Nucleus accumbens (tissue), 56 donors: ENCODE measurements at places on chromosomes 3 and 15.
A peak's percentile ranks its signal among the peaks of the same experiment; 100 is the strongest.

- DNase-seq = no peak
Measured at GRCh38 chr15:35784745-35785144, 238.8 kb upstream of the DPH6 start.

- no peak for DNase-seq
Measured at GRCh38 chr3:141707741-141708203, 30.3 kb upstream of the RNF7 start.

- peak; percentile 28 for DNase-seq
Measured at GRCh38 chr15:48896869-48897814, 19.2 kb downstream of the EID1 start.

DNA sequence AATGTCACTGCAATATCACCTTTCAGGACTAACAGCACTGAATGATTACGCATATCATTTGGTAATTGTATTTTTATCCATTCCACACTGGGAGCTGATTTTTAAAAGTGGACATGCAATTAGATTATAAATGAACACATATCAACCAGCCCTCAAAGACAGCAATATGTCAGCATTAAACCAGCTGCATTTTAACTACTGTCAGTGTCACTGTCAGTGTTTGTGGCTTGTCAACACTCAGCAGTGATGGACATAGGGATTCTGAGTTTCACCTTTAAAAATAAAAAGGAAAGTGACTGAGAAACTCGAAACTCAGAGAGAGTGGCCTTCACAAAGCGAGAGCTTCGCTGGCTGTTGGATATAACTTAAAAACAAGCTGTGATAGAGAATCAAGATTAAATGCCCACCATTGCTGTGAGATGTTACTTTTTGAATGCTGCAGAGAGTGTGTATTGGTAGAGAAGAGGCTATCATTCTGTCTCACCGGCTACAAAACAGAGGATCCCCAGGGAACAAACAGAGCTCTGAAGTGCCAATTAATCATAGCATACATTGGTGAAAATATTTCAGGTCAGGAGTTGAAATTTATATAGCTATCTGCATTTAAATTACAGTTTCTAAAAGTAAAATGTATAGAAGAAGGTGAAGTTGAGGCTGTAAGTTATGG, 635.8 kb downstream of the SQOR start:
- no peak for DNase-seq

DNA sequence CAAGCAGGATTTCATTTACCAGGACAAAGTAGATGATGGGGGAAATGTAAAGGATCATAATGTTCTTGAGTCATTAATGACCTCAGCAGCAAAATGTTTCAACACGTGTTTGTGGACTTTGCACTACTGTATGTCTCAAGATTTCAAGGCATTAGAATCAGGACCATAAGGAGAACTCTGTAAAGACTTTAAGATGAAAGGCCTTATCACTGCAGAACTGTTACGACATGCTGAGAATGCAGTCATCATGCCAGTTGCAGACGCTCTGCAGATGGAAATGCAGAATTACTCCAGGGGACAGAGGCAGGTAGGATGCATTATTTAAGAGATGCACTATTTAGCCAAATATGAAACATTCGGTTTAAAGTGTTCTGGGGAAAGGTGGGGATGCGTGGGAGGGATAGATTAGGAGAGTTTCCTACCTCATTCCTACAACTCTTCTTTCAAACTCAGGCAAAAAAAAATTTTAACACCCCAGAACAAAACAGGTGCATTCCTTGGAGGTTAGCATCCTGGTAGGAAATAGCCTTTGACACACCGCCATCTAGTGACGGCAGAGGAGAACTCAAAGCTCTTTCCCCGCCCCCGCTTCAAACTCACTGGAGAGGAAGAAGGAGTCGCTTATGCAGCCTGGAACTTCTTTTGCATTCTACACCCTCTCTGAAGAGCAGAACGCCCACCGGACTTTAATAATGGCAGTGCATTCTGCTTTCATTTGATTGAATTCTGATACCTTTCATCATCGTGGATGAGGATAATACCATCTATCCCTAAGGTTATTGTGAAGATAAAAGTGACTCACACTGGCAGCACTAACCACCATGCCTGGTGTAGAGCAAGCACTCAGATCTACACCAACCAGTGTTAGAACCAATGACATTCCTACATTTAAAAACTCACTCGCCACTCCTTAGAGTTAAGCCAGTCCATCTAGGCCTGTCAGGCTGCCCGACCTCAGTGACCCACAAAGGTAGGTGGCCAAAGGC, 43.1 kb upstream of the TOPAZ1 start:
- peak; percentile 9 for DNase-seq

DNA sequence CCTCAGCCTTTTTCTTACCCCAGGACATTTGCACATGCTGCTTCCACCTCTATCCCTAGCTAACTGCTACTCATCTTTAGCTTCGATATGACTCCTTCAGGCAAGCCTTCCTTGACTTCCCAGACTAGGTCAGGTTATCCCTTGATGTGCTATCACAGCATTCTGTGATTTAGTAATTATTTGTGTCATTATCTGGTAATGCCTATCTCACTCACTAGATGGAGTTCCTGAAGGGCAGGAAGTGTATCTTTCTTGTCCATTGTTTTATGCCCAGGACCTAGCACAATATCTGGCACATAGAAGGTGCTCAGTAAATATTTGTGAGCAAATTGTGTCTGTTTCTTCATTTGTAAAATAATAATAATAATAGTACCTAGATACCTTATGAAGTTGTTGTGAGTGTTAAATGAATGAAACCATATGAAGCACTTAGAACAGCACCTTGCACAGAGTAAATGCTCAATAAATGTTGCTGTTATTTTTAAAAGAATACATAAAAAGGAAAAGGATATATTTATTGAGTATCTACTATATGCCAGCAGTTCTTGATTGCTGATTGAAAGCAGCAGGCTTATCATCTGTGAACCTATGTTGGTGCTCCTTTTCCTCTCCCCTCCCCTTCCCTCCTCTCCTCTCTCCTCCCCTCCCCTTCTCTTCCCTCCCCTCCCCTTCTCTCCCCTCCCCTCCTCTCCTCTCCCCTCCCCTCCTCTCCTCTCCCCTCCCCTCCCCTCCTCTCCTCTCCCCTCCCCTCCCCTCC, 31.5 kb downstream of the SQOR start:
- no peak for DNase-seq

- DNase-seq = no peak
Measured at GRCh38 chr3:67312155-67312554, 314.0 kb downstream of the KBTBD8 start.
